Cortex of kidney (tissue), 1 donor: ENCODE measurements at places on chromosomes 4 and X.

DNA sequence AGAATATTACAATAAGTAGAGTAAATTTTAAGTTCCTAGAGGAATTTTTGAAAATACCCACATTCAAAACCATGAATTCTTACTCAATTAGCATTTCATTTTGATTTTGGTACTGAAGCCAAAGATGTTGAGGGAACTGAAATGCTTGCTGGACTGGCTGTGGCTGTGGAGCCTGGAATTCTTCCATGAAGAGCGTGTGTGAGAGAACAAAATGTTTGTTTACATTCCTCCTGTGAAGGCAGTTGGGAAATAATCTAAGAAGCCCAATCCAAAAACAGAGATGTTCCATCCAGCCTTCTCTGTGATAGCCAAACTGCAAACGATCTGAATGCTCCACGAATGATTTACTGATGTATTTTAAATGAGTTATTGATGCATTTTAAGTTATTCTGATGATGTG, 3.8 kb upstream of the ADH1B start:
- no peak for DNase-seq

DNA sequence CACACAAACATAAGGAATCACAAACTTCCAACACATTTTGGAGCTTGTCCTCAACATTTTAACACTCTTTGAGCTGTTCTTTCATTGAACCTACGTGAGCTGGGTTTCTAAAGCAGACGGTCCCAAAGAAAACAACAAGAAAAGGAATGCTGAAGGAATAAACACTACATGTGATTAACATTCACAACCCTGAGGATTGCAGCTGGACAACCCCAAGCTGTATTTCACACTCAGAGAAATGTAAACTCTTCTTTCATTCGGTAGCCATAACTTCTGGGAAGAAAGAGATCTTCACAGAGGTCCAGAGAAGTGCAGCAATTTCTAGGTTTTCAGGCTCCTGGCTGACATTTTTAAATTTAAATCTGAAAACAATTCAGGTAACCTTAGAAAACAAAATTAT, 130.2 kb downstream of the CFAP299 start:
- DNase-seq, result no peak

- no peak for DNase-seq
Observed at GRCh38 chr4:1783970-1784369, 9.1 kb upstream of the FGFR3 start.

DNA sequence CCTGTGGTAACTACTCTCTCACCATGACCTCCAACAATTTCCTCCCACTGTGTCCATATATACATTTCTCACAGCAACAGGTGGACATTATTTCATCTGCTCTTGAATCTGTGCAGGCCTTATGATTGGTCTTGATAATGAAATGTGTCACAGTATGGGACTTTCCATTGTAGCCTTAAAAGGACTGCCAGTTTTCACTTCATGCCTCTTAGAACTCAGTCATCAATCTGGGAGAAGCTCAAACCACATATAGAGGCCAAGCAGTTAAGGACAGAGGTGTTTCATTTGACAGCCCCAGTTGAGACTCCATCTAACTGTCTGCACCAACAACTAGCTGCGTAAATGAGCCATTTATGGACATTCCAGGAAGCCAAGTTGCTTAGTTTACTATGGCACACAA, 1534.8 kb downstream of the ARAP2 start:
- DNase-seq, result no peak

DNA sequence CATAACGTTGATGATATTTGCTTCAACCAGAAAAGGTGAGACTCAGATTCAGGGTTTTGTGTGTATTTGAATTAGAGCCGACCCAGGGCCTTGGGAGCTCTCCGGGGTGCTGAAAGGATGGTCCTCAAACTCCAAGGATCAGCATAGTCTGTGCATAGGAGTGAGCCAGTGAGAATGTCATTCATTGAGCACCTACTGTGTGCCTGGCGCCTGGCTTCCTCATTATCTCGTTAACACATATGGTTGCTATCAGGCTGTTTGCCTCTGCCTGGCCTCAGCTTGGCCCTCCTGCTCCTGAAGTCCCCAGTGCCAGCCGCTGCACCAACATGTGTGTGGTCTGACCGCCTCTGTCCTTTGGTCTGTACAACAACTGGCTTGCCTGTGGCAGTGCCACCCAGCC, 25.1 kb upstream of the JAKMIP1 start:
- no peak for DNase-seq

DNA sequence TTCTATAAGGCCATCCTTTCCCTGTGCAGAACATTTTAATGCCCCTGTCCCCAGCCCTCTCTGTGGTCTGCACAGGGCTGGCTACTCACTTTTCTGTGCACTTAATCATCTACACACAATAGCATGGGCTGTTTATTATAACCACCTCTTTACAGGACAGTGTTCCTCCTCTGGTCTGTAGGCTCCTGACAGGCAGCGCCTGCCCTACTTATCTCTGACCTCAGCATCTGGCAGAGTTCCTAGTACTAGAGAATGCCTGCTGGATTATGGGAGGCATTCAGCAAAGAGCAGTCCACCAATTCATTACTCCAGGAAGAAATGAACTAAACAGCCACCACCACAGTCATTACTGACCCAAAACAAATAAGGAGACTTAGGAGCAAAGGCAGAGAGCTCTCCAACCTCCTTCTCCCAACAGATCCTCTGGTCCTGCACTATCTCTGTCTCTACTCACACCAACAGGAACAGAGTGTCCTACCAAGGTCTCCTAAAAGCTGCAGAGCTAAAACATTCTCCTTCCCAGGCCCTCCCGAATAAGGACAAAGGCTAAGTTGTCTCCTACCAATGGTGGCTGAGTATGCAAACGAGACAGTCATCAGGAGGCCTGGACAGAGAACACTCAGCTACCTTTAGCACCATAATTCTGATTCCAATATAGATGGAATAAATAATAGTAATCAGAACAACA, 279.2 kb downstream of the QDPR start:
- no peak for DNase-seq

- no peak for DNase-seq
Observed at GRCh38 chr4:114015444-114015899, 36.0 kb upstream of the ARSJ start.

- no peak for DNase-seq
Observed at GRCh38 chr4:3461515-3462291, 1.4 kb upstream of the DOK7 start.

- no peak for DNase-seq
Observed at GRCh38 chr4:39710098-39710896, 12.4 kb downstream of the UBE2K start.

- DNase-seq, result peak; percentile 86
Observed at GRCh38 chr4:145618932-145619638, at the start of gene MMAA. Gene MMAA (plus strand): TSS chr4:145619385. CDS start chr4:145639140, 19,755 bp downstream.

DNA sequence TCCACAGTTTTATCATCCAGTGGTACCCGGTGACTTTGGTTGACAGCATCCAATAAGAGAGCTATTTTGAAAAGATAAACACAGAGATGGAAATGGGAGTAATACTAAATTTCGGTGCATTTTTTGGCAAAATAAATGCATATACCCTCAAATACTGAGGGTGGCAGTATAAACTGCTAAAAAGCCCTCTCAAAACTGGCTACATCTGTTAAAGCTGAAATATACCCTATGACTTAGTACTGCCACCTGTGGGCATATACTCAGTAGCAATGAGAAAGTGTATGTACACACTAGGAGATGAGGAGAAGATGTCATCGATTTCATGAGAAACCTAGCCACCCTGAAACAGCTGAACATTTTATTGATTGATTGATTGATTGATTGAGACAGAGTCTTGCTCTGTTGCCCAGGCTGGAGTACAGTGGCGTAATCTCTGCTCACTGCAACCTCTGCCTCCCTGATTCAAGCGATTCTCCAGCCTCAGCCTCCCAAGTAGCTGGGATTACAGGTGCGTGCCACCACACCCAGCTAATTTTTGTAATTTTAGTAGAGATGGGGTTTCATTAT, 12.2 kb upstream of the TMEM128 start:
- no peak for DNase-seq

DNA sequence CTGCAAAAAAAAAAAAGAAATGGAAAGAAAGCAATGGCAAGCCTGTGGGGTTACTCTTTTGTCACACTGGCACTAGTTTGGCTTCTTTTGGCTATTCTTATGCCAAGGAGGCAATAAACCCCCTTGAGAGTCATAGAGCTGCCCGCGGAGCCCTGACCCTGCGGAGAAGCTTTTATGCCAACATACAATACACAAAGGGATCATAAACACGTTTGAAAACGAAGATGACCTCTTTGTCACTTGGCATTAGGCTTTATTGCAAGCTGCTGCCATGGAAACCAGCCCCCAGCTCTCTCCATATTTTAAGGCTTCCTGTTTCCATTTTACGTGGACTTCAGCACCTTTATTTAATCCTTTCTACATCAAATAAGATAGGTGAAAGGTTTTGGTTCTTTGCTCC, 7.6 kb downstream of the NEUROG2 start:
- no peak for DNase-seq

DNA sequence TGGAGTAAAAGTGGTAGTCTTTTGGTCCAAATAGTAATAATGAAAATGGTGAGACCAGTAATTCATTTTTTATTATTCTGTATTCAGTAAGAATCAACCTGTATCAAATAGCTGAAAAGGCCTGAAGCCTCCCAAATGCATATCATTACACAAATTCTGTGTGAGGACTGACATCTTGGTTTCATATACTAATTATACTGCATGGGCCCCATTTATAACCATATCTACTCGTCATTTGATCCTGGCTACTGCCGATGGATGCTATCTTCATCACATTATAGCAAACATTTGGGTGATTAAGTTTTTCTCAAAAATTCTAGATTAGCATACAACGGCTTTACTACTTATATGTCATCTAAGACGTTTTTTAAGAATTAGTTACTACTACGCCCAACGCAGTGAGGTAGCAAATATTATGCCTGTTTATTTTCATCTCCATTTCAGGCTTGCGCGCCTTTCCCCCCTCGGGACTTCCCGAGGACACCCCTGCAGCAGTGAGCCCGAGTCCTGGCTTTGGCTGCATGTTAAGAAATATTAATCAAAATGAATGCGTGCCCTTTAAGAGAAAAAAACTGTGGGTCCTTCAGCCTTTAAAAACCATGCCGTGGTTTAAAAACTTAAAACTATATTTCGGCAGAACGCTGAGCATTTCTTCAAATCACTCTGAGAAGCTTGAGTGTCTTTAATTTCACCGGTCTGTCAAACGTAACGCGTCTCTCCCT, 814 bp upstream of the MMAA start:
- DNase-seq, result no peak

DNA sequence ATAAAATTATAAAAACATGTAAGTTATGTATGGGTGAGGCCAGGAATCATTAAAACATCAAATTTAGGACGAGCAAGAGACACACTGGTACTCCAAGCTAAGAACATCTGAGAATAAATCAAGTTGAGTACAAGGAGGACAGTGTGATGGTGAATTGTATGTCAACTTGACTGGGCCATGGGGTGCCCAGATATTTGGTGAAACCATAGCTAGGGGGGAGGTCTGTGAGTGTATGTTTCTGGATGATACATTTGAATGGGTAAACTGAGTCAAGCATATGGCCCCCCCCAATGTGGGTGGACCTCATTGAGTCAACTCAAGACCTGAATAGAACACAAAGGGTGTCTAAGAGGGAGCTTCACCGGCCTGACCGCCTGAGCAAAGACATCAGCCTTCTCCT, 115.3 kb upstream of the BCOR start:
- DNase-seq, result no peak

GRCh38 chr4:15470128-15470475, 420 bp downstream of the CC2D2A start:
- no peak for DNase-seq

DNA sequence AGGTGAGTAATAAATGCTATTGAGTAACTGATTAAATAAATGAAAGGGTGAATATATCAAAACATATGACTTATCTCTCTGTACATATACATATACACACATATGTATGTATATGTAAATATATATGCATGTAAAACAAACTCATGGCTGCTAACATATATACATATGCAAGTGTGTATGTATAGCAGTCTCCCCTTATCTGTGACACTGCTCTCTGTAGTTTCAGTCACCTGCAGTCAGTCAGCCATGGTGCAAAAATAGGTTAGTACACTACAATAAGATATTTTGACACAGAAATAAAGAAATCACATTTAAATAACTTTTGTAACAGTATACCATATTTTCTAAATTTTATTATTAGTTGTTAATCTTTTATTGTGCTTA, 467.4 kb downstream of the EPHA5 start:
- no peak for DNase-seq

- no peak for DNase-seq
Observed at GRCh38 chr4:61590881-61591280, 390.8 kb downstream of the ADGRL3 start.

DNA sequence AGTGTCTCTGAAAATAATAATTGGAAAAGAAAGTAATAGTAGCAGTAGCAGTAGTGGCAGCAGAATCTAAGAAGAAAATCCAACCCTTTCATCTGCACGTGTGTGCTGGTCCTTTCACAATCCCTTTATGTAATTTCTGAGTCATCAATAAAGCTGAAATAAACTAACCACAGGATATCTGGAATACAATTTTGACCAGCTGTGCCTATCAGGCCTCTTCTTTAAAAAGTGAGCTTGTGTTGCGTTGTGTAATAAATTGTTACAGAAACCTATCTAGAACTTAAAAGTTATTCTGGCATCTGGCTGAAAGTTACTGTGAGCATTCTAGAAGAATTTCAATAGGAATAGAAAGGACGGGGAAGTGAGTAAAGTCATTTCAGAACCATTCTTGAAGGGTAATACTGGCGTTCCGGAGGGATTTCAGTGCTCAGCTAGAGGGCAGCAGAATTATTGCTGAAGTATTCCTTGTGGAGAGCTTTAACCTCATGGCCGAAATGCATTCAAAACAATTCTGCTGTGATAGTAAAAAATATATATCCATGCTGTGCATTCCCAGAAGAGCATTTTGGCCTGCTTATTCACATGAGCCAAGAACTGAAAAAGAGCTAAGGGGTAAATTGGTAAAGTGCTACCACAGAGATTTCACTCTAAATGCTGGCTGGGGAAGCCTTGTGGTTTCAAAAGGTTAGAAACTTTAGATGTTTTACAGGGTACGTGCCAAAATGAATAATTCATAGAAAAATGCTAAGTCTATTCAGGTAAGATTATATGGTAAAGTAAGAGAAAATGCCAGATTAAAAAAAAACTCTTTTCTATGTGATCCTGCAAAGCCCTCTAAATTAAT, 260.6 kb downstream of the NKX6-1 start:
- no peak for DNase-seq

GRCh38 chr4:52715255-52715897, 35.8 kb downstream of the ERVMER34-1 start:
- no peak for DNase-seq

GRCh38 chrX:31929366-31929765, 857.5 kb upstream of the FTHL17 start:
- no peak for DNase-seq

GRCh38 chrX:11311706-11312105, 18.5 kb downstream of the AMELX start:
- no peak for DNase-seq

GRCh38 chr4:85474818-85475630, at the start of gene ARHGAP24:
Gene ARHGAP24 (plus strand): TSS chr4:85475150.
- DNase-seq, result no peak

- DNase-seq, result no peak
Observed at GRCh38 chr4:121555315-121556107, 141.3 kb downstream of the ANXA5 start.
